ENCODE measurements at places on chromosomes 2 and 18.
A peak's percentile ranks its signal among the peaks of the same experiment; 100 is the strongest.

DNA sequence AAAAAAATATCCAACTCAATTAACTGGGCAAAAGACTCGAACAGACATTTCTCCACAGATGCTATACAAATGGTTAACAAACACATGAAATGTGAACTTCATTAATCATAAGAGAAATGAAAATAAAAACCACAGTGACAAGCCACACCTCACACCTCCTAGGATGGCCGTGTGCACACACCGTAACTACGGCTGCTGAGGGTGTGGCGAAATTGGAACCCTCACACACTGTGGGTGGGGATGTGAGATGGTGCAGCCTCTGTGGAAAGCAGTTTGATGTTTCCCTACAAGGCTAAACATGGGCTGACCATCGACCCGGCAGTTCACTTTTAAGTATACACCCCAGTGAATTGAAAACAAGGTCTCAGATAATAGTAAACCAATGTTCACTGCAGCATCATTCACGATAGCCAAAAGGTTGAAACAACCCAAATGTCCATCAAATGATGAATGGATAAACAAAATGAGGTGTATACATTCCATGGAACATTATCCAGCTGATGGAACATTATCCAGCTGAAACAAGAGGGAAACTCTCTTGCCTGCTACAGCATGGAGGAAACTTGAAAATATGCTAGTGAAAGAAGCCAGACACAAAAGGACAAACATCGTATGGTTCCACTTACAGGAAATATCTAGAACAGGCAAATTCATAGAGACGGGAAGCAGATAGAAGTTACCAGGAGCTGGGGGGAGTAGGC, 32.2 kb downstream of the ZAP70 start:
- H3K27ac ChIP-seq = peak overlapping the region; percentile 62
- peaks cover 71% of the 10 kb centered on the region for H3K4me1 ChIP-seq
- no peaks in the 10 kb centered on the region for H3K27me3 ChIP-seq
- peak; percentile 67 for DNase-seq

GRCh38 chr2:3958465-3958864, 255.1 kb downstream of the DCDC2C start:
- no peak overlapping the region for H3K27ac ChIP-seq
- no peaks in the 10 kb centered on the region for H3K4me1 ChIP-seq
- H3K4me3 ChIP-seq = no peak overlapping the region
- H3K36me3 ChIP-seq = no peaks in the 10 kb centered on the region

GRCh38 chr2:65232636-65233035, 5.0 kb downstream of the ACTR2 start:
- H3K4me3 ChIP-seq = peak overlapping the region; percentile 59
- peaks cover 67% of the 10 kb centered on the region for H3K36me3 ChIP-seq
- DNase-seq = no peak
- H3K4me1 ChIP-seq = peaks cover 65% of the 10 kb centered on the region

- H3K27me3 ChIP-seq = no peaks in the 10 kb centered on the region
- H3K4me1 ChIP-seq = peaks cover 1% of the 10 kb centered on the region
- H3K27ac ChIP-seq = no peak overlapping the region
- no peak overlapping the region for H3K4me3 ChIP-seq
- DNase-seq = no peak
- H3K36me3 ChIP-seq = peaks cover 85% of the 10 kb centered on the region
Observed at GRCh38 chr2:55252832-55253231, 16.2 kb downstream of the MTIF2 start.

DNA sequence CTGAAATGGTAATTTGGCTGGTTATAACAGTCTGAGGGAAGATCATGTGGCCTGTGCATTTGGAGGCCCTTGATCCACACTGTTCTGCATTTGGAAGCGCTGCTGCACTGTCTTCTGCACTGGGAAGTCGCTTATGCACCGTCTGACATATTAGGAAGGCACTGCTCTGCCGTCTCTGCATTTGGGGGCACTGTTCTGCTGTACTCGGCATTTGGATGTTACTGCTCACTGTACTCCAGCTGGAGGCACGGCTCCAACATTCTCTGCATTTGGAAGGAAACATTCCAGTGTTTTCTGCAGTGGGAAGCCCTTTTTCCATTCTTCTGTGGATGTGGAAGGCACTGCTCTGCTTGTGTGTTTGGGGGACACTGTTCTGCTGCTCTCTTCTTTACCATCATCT, 9.6 kb upstream of the PROM2 start:
- H3K4me3 ChIP-seq = no peak overlapping the region
- no peak for DNase-seq

GRCh38 chr2:166343467-166343866, 32.3 kb downstream of the SCN9A start:
- H3K36me3 ChIP-seq = no peaks in the 10 kb centered on the region
- H3K27me3 ChIP-seq = no peaks in the 10 kb centered on the region
- no peak overlapping the region for H3K27ac ChIP-seq
- no peak overlapping the region for H3K4me3 ChIP-seq
- no peak for DNase-seq

GRCh38 chr2:60473546-60473945, 79.9 kb downstream of the BCL11A start:
- no peaks in the 10 kb centered on the region for H3K27me3 ChIP-seq
- H3K4me1 ChIP-seq = peaks cover 2% of the 10 kb centered on the region
- H3K27ac ChIP-seq = no peak overlapping the region
- no peak for DNase-seq

DNA sequence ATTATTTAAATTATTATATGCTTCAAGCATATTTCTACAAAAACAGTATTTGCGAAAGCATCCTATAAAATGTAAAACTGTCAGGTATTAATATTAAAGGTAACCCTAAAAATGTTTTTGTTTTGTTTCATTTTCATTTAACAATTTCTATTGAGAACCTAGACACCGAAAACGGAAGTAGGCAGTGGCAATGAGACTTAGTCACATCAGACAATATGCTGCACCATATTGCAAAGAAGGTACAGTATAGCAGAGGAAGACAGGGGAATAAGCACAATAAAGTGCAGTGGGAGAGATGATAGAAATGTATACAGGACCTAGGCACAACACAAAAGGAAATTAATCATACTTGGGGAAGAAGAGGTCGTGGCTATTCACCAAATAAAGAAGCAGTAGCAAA, 12.2 kb downstream of the SCN1A start:
- H3K4me1 ChIP-seq = peaks cover 11% of the 10 kb centered on the region
- no peak overlapping the region for H3K27ac ChIP-seq
- no peaks in the 10 kb centered on the region for H3K27me3 ChIP-seq
- no peak for DNase-seq
